ENCODE measurements at places on chromosomes 4 and X.
A peak's percentile ranks its signal among the peaks of the same experiment; 100 is the strongest.

DNA sequence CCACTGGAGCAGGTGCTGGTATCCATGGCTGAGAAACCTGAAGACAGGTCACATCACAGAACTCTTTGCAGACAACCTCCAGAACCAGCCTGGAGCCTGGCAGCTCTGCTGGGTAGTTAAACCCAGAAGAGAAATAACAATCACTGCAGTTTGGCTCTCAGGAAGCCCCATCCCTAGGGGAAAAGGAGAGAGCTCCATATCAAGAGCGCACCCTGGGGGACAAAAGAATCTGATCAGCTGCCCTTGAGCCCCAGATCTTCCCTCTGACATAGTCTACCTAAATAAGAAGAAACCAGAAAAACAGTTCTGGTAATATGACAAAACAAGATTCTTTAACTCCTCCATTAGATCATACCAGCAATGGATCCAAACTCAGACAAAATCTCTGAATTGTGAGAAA is 823.2 kb upstream of the FRG1 start:
- DNase-seq, result no peak

DNA sequence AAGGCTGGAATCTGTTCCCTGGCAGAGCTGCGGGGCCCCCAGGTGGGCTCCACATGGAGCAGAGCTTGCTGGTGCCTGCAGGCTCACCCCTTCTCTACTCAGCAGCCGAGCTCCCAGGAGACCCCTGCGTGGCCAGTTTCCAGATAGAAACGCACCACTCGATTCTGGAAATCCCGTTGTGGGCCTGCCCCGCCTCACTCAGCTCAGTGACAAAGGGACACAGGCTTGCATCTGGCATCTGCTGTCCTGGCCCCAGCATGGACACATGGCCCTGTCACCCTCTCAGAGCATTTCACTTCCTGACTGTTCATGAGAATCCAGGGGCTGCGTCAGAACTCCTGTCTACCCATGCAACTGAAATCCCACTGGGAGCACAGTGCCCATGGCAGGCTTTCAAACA is 20.5 kb upstream of the C4orf50 start:
- DNase-seq, result no peak

DNA sequence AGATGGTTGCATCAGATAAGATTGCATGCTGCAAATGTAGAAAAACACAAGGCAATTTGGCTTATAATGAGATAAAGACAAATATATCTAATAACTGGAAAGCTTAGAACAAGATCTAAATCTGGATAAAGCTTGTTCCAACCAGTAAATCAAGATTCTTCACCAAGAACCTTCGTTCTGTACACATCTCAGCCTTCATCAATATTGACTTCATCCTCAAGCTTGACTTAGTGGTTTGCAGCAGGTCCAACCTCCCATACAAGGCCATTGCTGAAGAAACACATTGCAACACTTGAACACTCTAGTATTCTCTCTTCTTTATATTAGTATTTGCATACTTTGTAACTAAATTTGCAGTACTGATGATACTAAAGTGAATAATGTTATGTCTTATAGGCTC is 407.6 kb downstream of the TLL1 start:
- DNase-seq, result no peak

- DNase-seq, result no peak
Measured at GRCh38 chr4:84366161-84366560, 132.9 kb downstream of the NKX6-1 start.

- no peak for DNase-seq
Measured at GRCh38 chr4:153794006-153794405, 5.1 kb upstream of the SFRP2 start.

DNA sequence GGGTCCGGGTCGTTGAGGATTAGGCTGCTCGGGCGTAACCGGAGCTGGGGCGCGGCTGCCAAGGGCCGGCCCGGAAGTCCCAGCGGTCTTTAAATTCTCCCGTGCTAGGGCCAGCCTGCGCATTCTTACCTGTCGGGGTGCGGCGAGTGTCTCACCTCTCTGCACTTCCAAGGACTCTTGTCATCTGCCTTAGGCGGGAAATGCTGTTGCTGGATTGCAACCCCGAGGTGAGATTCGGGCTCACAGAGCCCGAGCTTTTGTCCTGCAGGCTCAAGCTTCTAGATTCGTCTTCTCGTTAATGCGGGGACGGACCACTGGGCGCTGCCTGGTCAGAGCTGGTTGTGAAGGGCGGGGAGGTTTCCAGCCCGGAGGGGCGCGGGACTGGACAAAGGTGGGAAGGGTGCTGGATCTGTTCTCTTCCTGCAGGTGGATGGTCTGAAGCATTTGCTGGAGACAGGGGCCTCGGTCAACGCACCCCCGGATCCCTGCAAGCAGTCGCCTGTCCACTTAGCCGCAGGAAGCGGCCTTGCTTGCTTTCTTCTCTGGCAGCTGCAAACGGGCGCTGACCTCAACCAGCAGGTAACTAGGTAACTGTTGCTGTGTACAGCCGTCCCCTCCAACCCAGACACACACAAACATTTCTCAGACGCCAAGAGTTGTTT is at the start of gene ANKRD37:
ANKRD37 (plus strand) TSS at position 118 of the 662 bp plus-strand sequence; CDS start at position 201, 83 bp downstream.
- DNase-seq, result peak; percentile 13

- no peak for DNase-seq
Measured at GRCh38 chr4:173934933-173935620, 348.4 kb downstream of the FBXO8 start.

- DNase-seq, result peak; percentile 62
Measured at GRCh38 chrX:150897421-150898320, 797 bp downstream of the CD99L2 start.
